ENCODE measurements at places on chromosomes 1 and 21.

GRCh38 chr1:29057700-29058099 is 66.0 kb downstream of the TMEM200B start:
- DNase-seq, result no peak

- no peak for DNase-seq
Measured at GRCh38 chr21:29148530-29148929, 18.1 kb downstream of the MAP3K7CL start.

DNA sequence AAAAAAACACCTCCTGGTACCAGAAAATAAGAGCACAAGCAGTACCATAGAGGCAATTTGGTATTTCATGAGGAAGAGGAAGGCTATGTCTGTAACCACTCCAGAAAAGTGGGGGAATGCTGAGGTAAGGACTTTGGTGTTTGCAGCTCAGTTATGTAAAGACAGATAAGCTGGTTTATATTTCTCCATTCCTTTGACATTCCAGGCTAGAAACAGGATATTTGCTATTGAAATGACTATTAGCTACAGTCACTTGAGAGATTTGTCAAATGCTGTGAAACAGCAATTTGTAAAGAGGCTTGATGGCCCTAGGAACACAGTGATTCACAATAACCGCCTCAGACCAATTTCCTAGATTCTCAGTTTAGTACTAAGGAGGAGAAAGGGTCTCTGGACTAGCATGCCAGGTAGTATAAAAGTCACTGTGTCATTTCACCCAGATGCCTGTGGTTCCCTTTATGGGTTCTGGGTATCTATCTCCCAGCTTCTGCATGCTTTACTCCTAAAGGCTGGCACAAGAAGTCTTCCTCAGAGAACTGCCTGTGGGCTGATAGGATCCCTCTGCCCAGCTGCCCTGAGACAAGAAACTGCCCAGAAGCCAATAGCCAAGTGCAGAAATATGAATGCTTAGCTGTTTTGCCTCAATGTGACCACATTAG is 80.5 kb downstream of the VCAM1 start:
- no peak for DNase-seq

- DNase-seq, result no peak
Measured at GRCh38 chr1:232553809-232554208, 76.1 kb downstream of the SIPA1L2 start.

- DNase-seq, result no peak
Measured at GRCh38 chr1:183876309-183876708, 71.4 kb downstream of the RGL1 start.

Data from CMK (cell line).